Hematopoietic multipotent progenitor cell treated with erythropoietin and hydrocortisone succinate and interleukin-3 and kit ligand, for 8 days (in vitro differentiated cells): ENCODE measurements at places on chromosomes 11 and 22.

GRCh38 chr22:35611200-35611890 lies 5.8 kb downstream of the MB start:
- DNase-seq, result no peak

- DNase-seq, result no peak
Measured at GRCh38 chr22:47209547-47210023, 447.1 kb downstream of the TBC1D22A start.

DNA sequence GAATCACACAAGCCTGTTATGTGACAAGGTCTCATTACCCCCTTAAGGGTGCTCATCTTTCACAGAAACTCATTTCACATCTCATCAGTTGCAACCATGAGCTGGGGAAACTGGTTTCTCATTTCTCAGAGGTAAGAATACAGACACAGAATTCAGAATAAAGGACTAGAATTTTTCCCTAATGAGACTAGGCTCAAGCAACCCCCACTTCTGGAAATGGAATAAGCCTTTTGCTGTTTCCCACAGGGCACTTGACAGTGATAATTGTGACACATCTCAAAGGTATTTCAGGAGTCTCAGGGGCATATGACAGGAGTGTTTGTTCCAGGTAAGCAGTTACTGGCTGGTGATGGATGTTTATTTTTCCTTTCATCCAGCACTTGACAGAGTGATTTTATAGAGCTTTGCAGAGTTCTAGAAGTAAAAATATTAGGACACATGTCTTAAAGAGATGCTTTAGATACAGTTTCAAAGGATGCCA lies 112.9 kb upstream of the DDI1 start:
- DNase-seq, result no peak

DNA sequence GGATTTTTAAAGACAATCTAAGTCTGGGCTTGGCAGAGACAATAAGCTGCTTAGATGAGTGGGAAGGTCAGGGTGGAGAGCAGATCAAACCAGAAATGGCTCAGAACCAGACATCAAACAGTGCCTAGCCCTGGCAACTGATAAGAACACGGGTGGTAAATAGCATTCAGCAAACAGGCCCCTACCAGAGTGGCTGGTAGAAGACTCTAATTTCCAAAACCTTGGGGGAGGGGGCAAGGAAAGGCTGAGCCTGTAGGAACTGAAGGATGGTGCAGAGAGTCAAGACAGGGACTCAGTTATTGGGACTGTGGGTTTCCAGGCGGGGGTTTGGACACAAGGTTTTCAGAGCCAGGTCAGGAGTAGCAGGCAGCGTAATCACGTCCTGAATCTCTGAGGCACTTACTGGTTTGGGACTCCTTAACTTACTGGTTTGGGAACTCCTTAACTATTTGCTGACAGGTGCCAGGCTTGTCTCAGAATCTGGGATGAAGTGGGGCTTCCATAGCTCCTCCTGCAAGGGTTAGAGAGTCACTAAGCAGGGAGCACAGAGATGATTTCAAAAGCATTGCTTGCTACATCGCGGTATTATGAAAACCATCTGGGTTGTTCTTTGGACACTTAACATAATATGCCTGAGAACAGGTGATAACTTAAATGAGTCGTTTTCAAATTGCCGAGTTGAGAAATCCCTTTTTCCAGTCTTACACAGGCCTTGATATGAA lies 5.7 kb upstream of the ABTB2 start:
- DNase-seq, result peak; percentile 34

DNA sequence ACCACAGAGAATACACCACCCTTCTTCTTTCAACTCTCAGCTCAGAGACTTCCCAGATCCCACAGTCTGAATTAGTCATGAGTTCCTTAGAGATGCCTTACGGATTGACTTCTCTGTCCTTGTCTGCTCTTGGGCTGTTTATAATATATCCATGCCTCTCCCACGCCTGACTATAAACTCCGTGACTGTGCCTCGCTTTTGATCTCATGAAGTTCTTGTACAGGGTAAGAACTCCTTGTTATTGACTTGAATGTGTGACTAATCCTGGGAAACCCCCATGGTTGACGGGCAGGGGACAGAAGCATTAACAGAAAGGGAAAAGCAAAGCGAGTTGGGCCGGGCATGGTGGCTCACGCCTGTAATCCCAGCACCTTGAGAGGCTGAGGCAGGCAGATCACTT lies 62.4 kb upstream of the POU2AF1 start:
- DNase-seq, result no peak

DNA sequence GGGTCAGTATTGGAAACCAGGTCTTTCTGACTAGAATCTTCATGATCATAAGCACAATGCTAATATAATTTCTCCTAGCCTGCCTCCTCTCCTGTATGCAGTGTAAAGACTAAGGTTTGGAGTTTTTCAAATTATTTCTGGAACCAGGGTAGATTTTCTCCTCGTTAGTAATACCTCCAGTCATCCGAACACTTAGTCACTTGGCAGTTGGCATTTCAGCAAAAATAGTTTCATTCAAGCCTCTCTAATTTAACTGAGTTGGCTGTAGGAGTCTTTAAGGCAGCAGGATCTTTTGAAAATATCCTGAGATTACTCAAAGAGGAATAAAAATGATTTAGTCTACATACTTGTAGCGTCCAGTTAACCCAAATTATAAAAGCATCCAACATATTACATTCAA lies 6.3 kb downstream of the TYR start:
- no peak for DNase-seq

DNA sequence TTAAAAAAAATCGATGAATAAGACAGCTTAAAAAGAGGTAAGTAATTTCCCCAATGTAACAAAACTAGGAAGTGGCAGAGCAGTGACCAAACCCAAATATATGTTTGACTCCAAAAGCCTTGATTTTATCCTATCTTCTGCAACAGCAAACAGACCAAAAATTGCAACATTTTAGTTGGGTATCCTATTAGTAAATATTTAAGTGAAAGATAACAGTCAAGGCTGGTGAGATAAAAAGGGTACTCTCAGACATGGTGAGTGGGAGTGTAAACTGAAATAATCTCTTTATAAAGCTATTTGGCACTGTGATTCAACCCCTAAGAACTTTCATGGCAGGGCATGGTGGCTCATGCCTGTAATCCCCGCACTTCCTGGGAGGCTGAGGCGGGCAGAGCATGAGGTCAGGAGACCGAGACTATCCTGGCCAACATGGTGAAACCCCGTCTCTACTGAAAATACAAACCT lies 1.9 kb upstream of the RDX start:
- DNase-seq, result no peak

- DNase-seq, result peak; percentile 60
Measured at GRCh38 chr11:18802381-18803257, 11.0 kb upstream of the PTPN5 start.

- DNase-seq, result peak; percentile 68
Measured at GRCh38 chr11:122277493-122277892, 161.5 kb upstream of the BLID start.

- DNase-seq, result no peak
Measured at GRCh38 chr11:11435635-11436034, 82.6 kb upstream of the CSNK2A3 start.

- DNase-seq, result no peak
Measured at GRCh38 chr22:48241658-48242057, 1479.2 kb downstream of the TBC1D22A start.

DNA sequence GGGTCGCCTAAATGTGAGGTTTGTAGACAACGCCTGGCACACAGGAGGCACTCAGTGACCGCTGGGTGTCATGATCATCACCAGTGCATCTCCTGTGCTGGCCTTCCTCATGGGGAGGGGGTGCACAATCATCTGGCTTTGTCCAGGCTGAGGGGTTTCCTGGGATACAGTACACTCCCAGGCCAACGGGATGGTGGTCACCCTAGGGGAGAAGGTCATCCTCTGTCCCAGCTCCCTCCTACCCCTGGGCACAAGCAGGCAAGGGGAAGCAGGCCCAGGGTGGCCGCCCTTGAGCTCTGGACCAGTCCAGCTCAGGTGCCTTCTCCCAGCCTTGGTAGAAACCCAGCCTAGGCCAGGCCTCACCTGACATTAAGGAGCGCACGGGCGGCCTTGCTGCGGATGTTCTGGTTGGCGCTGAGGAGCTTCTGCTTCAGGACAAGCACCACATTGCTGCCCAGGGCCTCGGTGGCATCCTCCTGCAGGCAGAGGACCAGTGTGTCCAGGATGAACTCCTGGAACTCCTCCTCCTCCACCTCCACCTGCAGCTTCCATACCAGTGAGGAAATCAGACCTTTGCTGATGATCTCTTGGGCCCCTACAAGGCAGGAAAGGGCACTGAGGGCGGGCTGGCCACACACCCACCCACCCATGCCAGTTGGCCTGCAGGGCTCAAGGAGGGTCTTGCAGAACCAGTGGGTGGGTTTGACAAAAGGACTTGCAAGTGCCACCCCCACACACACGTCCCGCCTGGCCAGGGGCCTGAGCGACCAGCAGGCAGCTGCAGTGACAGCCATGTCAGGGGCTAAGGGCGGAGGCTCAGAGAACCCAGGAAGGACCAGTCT lies 6.6 kb upstream of the GNAZ start:
- DNase-seq, result no peak

- no peak for DNase-seq
Measured at GRCh38 chr11:1630271-1630670, 696 bp downstream of the KRTAP5-5 start.

DNA sequence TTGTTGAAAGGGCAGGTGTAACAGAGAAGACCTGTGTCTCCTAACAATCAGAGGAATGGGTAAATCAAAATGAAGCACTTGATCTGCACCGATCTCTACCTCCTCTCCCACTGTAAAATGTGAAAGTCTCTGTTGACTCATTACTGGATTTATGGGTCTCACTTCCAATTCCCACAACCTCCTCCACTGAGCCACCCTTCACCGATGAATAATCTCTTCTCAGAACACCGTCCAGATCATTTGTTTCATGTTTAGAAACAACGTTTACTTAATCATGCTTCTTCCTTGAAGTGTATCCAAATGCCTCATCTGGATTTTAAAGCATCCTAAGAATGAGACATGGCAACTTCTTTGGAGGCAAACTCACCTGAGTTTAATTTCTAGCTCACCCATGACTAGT lies 643.6 kb downstream of the ETS1 start:
- no peak for DNase-seq

DNA sequence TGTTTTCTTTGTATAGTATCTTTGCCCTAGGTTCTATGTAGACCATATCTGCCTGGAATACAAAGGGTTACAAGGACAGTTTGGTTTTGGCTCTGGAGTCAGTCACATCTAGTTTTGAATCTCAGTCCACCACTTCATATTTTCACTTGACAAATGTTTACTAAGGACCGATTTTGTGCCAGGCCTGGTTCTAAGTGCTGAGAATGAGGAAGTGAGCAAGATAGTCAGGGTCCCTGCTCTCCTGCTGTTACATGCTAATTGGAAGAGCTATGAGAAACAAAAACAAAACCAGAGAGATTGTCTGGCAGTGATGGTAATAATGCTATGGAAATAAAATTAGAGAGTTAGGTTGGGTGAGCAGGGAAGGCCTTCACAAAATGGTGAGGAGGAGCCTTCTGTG lies 66.1 kb upstream of the ARHGAP20 start:
- DNase-seq, result no peak

- DNase-seq, result no peak
Measured at GRCh38 chr11:70368961-70369360, 29.4 kb upstream of the CTTN start.
